Kidney capillary endothelial cell (primary cell): ENCODE measurements at places on chromosomes 16 and 17.

DNA sequence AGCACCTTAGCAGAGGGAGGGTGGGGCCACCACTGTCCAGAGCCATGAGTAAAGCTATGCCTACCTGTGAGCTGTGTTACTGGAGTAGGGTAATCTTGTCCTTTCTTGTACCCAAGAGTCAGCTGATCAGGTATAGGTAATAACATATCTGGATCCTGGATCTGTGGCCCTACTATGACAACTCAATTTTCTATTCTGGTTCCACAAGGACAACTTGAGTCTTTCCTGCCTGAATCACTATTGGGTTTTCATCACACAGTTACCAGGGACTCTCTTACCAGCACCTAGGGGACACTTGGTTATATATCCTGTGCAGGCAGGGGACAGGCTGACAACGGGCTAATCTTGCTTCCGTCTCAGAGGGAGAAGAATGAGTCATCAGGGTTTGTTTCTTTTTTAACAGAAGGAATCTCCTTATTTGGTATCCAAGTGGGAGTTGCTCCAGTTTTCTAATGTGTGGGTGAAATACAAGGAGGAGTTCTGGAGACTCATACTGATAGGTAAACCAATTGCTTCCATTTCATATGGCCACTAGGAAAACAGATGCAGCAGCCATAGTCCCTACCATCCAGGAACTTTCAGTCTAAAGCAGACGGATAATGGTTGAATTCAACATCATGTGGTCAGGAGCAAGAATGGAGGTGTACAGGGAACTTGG, 6.8 kb downstream of the ZNF267 start:
- peak; percentile 86 for DNase-seq

DNA sequence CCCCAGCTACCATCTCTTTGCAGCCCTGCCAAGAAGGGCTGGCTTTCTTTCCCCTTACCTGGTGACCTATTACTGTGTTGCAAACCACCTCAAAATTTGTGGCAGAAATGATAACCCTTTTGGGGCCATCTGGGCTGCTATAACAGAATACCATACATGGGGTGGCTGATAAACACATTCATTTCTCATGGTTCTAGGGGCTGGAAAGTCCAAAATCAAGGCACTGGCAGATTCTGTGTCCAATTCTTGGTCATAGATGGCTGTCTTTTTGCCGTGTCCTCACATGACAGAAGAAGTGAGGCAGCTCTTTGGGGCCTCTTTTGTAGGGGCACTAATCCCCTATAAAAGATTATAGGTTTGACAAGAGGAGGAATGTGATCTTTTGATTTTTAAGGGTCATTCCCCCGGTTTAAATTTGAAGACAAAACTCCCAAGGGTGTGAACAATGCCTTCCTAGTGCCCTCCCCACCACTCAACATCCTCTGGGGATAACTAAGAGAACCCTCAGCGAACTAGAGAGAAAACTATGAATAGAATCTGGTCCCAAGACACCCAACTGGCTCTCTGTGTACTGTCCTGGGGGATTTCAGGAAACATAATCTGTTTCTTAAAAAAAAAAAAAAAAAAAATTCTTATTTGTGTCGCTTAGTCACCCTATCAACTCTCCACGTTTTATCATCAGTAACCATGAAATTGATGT, 1.7 kb upstream of the METTL22 start:
- DNase-seq, result no peak

GRCh38 chr16:5024632-5025031, 9.1 kb downstream of the NAGPA start:
- peak; percentile 12 for DNase-seq

GRCh38 chr17:60311936-60312335, 80.0 kb downstream of the USP32 start:
- no peak for DNase-seq

DNA sequence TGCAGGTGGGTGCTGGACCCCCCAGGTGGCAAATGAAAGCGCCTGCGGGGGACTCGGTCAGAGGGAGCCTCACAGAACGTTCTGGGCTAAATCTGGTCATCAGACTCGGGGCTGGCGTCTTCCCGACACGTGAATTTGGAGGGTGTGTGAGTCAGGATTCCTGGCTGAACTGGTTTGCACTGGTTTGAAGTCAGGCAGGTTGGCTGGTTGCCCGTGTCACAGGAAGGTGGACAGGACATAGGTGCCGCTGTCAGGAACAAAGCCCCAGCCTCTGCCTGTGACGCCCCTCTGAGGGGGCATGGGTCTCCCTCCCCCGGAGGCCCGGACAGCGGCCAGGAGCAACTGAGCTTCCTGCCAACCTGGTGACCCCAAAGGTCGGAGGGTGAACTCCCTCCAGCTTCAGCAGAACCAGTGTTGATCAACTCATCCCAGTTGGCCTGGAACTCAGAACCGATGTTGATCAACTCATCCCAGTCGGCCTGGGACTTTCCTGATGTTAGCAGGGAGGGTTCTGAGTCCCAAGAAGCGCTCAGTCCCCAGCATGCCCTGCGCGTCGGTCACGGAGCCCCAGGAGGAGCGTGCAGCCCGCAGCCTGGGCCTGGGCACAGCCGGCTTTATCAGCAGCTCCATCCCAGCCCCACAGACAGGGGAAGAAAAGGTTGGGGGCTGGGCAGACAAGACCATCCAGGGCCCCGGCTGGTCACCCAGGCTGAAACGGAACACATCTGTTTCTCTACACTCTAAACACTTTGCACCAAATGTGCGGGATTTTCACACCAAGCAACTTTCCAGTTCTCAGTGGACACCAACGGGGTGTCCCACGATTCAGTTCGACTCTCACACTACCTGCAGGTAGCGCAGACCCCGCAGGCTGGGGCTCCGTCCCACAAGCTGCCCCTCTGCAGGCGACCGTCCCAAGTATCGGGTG, 14.4 kb upstream of the METRNL start:
- no peak for DNase-seq

DNA sequence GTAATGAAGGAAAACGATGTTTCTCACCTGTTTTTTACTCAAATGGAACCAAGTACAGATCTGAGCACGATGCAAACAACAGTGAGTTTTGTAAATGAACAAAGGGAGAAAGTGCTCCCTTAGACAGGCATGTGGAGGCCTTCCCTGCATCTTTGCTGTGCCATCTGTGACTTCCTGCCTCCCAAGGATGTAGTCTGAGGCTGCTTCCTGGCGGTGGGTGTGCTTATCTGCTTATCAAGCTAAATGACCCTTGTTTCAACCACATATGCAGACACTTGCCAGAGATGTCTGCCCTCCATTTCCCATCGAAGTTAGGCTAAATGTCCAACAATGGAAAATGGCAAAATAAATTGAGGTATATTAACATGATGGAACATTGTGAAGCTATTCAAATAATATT, 34.6 kb downstream of the RGS9 start:
- peak; percentile 85 for DNase-seq

GRCh38 chr16:57613514-57613913, 14.9 kb upstream of the ADGRG1 start:
- DNase-seq, result no peak

- no peak for DNase-seq
Observed at GRCh38 chr16:79097166-79097565, 503.4 kb downstream of the MAF start.
